Stimulated activated CD4-positive, alpha-beta T cell treated with anti-CD3 and anti-CD28 coated beads, Interleukin-12 subunit alpha, Interleukin-12 subunit beta, amount 100 ng/mL, for 24 hours (primary cell): ENCODE measurements at places on chromosomes 5 and 9.

GRCh38 chr5:50794812-50795211 lies 128.4 kb downstream of the PARP8 start:
- DNase-seq = no peak

- no peak for DNase-seq
Measured at GRCh38 chr9:114938687-114939575, 8.5 kb upstream of the TNFSF8 start.

DNA sequence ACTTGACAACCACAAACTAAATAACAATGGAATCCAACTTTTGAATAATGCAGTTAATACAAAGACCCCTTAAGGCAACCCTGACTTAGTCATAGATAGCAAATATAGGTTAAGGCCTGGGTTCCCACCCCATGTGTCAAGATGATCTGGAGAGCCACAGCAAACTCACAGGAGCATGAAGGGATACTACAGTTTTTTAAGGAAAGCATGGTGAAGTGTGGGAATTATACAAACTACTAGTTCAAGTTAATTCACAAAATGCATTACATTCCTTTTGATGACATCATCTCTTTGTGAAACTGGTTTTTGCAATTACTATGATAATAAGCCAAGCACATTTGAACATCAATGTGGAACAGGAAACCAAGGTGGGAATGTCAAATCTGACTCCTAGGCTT lies 50.6 kb downstream of the LHFPL2 start:
- DNase-seq = no peak

DNA sequence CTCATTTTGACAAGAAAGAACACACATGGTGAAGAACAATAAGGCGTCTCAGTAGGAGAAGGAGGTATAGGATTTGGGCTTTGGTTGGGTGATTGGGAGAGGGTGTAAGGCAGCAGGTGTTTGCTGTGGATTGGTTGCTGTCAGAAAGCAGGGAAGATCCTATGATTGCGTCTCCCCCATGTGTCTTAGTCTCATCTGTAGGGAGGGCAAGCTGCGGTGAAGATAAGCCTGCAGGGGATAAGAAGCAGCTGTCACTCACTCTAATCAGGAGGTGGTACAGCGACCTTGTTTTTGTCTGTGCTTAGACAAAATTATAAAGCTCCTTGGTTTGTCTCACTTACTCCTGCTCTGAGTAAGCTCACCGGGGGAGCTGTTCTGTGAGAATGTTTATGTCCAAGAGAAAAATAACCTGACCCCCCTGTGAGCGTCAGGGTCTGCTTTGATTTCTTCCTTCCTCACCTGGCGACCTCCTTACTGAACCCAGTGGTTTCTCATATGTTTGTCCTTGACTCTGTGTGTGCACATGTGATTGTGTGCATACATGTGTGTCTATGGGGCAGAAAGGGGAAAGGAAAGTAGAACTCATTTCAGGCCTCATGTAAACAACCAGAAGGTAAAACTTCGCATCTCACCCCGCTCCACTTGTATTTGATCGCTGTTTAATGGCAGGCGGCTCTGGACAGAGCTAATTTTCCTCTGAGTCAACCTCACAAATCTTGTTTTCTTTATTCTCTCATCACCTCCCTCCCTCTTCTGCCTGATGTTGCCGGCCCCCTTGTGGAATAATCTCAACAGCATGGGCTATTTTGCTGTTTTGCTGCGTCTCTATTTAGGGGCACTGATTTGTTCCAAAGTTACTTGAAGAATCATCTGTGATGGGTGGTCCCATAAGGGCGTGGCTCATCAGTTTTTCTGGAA lies 105.6 kb downstream of the TENT4A start:
- no peak for DNase-seq

DNA sequence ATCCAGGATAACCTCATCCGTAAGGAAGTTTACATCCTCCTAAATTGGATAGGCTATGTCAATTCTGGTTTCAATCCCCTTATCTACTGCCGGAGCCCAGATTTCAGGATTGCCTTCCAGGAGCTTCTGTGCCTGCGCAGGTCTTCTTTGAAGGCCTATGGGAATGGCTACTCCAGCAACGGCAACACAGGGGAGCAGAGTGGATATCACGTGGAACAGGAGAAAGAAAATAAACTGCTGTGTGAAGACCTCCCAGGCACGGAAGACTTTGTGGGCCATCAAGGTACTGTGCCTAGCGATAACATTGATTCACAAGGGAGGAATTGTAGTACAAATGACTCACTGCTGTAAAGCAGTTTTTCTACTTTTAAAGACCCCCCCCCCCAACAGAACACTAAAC lies 1.3 kb downstream of the ADRB2 start:
- DNase-seq = no peak

DNA sequence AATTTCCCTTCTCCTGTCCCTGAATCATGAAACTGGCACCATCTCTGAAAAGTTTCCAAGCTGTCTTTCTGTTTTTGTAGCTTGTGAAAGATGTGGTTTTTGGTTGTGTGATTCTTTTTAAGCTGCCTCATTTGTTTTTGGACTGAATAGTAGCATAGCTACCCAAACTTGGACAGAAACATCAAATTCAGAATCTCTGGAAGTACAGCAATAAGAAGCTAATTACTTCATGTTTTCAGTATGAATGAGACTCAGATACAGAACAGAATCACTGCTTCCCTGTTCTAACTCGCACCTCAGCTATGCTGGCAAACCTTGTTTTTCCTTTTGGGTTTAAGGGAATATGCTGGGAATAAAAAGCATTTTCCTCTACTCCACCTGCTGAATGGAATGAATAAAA lies 101.0 kb downstream of the FGF1 start:
- no peak for DNase-seq

- no peak for DNase-seq
Measured at GRCh38 chr5:23385036-23385435, 122.4 kb upstream of the PRDM9 start.

DNA sequence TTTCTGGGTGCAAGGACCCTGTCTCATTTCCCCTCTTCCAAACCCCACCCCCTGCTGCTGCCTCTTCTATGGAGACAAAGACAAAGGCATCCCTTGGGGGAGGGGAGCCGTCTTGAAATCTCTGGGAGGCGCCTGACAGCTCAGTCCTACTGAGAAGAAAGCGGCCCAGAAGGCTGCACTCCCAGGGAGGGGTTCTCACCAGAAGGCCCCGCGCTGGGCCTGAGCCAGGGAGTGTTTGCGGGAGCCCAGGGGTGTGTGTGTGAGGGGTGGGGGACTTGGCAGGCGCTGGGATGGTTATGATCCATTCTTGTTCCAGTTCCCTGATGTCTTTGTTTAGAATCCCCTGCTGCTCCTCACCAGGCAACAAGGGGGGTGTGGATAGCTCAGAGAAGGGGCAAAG lies 45.7 kb upstream of the ALDH1B1 start:
- DNase-seq = no peak

- DNase-seq = no peak
Measured at GRCh38 chr5:146632620-146633322, 116.8 kb upstream of the GPR151 start.

DNA sequence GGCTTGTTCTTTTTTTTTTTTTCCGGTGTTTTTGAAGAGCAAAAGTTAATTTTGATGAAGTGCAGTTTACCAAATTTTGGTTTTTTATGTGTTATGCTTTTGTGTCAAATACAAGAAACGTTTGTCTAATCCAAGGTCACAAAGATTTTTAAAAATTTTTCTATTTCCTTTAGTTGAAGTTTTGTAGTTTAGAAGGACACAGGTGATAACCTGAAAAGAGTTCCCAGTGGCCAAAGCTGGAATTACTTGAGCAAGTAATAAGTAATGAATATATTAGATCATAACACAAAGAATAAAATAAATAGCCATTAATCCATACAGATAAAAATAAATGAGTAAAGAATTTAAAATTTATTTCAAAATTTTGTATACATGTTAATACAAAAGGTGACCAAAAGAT lies 71.5 kb downstream of the FCHO2 start:
- DNase-seq = no peak

DNA sequence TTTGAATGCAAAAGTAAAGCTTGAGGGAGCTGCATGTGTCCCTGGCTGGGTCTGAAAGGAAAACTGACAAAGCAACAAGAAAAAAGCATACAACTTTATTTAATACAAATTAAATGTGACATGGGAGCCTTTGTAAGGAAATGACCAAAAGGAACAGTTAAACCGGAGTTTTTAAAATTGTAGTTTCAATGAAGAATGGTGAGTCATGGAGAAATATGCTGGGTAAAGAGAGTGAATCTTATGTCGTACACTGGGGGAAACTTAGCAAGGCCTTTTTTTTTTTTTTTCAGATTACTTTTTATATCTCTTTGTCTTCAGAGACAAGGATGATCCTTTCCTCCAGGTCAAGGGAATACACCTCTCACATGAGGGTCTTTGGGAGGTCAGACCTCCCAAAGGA lies 50.1 kb upstream of the FBXL17 start:
- no peak for DNase-seq

DNA sequence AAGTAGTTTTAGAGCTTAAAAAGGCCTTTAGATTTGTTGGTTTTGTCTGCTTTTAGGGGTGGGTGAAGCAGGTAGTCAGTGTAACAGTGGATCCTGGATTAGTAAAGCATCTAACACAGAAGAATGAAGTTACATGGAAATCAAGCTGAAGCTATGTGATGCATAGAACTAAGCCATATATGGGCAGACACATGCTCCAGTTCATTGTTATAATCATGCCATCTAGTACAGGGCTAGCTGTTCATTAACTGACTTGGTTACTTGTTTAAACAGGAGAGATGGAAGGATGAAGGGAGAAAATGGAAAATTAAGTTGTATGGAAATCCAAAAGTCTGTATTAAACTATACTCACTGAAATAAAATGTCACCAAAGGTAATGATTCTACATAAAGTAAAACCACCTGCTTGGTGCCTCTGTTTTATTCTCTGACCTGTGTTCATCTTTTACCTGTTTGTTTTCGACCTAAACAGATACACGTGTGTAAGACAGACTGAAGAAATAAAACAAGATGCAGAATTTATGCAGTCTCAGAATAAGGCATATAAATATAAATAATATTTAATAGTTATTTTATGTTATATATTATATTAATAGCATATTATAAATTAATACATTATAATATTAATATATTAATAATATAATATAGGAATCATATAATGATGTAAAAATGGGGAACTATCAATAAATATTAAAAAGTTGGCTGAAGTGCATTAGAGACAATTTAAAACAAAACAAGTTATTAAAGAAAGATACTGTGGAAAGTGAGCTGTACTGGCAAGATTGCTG lies 33.9 kb downstream of the MRPS30 start:
- no peak for DNase-seq

DNA sequence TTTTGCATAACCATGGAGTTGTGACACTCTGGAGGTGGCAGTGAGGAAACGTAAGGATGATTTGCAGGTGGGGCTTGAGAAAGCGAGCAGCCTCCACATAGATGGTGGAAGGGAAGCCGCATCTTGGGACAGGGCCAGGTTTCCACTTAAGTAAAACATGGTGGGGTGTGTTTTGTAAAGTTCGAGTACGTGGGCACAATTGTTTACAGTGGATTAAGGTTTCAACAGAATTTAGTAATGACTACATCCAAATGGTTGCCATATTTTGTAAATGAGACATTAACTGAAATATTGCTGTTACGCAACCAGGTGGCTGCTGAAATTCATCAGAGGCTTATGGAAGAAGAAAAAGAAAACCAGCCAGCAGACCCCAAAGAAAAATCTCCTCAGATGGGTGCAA lies 85.4 kb upstream of the IL7R start:
- no peak for DNase-seq

DNA sequence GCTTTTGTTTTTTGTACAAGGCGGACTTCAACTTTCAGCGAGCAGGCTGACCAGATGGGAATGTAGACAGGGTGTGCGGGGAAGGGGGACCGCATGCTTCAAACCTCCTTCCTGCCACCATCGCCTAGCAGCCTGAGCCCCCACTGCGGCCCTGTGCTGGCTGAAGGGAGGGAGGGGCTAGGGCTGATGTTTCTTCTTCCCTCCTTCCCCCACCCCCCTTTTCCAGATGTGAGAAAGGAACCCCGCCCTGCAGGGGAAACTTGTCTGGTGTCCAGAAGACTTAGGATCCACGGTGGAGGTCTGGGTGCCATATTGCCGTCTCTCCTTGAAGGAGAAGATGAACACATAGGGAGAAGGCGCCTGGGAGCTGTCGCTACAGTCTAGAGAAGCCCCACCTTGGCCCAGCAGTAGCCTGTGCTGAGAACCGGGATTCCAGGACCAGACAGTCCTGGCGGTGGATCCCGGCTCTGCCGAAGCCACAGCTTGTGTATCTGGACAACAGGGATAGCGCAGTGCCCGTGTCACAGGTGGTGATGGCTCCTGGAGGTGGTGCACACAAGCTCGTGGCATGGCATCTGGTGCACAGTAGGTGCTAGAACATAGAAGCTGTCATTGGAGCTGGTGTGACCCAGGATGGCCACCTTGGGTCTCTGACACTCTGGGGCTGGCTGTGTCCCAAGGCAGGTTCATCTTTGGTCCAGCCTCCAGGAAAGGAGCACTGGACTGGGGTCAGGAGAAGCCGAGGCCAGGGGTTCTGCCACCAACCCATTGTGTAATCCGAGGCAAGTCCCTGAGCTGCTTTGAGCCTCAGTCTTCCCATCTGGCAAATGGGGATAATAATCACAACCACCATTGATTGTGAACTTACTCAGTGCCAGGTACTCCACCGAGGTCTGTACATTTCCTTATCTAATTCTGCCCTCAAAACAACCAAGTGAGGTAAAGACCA lies 205.6 kb downstream of the C9orf50 start:
- no peak for DNase-seq

GRCh38 chr9:95605101-95605500 lies 88.3 kb upstream of the PTCH1 start:
- DNase-seq = no peak

DNA sequence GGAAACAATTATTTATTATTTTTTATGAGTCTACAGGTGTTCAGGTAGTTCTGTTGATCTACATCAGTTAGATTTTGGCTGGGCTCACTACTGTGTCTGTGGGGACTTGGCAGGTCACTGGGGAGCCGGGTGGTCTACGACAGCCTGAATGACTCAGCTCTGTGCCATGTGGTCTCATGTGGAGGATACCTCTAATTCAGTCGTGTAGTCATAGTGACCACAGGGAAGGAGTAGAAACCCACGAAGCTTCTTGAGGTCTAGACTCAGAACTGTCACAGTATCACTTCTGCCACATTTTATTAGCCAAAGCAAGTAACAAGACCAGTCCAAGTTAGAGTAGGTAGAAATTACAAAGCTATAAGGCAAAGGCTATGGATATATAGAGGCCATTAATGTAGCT lies 64.7 kb upstream of the GRAMD2B start:
- no peak for DNase-seq

- DNase-seq = no peak
Measured at GRCh38 chr9:86721843-86722705, 225.2 kb downstream of the GAS1 start.

DNA sequence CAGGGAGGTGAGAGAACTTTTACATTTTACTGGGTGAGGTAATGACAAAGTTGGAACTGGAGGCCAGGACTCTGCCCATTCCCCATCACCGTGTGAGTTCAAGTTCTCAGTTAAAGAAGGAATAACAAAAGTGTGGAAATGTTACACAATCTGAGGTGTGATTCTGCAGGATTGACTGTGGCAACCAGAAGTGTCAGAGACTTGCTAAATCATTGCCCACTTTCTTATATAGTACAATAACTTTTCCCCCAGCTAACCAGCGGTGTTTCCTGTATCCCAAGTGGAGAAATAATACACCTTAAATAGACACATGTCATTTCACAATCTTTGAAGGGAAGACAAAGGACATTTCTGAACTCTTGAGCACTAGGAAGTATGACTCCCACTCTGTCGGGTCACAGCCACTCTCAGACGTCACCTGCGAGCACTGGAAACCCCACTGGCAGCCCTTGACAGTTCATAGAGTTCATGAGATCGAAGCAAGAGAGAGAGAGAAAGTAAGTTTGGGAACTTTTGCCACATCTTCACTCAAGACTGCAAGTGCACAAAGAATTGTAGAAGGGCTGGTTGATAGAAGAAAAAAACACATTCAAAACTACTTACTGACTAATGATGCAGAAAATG lies 28.4 kb downstream of the PAX5 start:
- DNase-seq = no peak
